Endodermal cell (in vitro differentiated cells): ENCODE measurements at places on chromosomes 4 and X.

DNA sequence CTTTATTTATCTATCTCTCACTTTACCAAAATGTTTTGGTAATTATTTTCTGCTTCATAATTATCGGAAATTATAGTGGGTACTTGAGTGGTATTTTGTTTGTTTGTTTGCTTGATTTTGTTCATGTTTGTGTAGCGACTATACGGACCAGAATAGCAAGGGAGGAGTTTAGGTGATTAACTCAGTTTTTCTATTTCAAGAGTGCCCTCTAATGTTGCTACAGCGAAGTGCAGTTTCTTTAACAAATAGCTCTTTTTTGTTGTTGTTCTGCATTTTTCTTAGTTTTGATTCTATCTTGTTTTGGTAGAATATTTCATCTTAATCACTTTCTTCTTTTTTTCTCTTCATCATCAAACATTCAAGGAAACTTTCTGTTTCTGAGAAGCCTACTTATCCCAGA is 40.8 kb upstream of the QRFPR start:
- DNase-seq: no peak
- no peak overlapping the region for H3K4me3 ChIP-seq
- H3K27ac ChIP-seq: no peak overlapping the region
- no peaks in the 10 kb centered on the region for H3K4me1 ChIP-seq
- H3K36me3 ChIP-seq: no peaks in the 10 kb centered on the region

GRCh38 chrX:106928227-106928626 is 8.0 kb downstream of the CLDN2 start:
- H3K27ac ChIP-seq: no peak overlapping the region
- no peak overlapping the region for H3K4me3 ChIP-seq
- no peak for DNase-seq
- H3K27me3 ChIP-seq: no peaks in the 10 kb centered on the region
- H3K36me3 ChIP-seq: no peaks in the 10 kb centered on the region
- H3K4me1 ChIP-seq: peaks cover 4% of the 10 kb centered on the region

GRCh38 chrX:11380187-11380844 is 87.1 kb downstream of the AMELX start:
- H3K4me3 ChIP-seq: no peak overlapping the region
- H3K27ac ChIP-seq: no peak overlapping the region
- no peaks in the 10 kb centered on the region for H3K36me3 ChIP-seq
- H3K27me3 ChIP-seq: no peaks in the 10 kb centered on the region
- no peaks in the 10 kb centered on the region for H3K4me1 ChIP-seq

- H3K4me3 ChIP-seq: no peak overlapping the region
- no peaks in the 10 kb centered on the region for H3K4me1 ChIP-seq
- no peak for DNase-seq
- no peaks in the 10 kb centered on the region for H3K36me3 ChIP-seq
- no peak overlapping the region for H3K27ac ChIP-seq
These were observed 31.5 kb downstream of the WWC2 start for GRCh38 chr4:183130328-183131155.

GRCh38 chr4:41122775-41123174 is 91.6 kb downstream of the APBB2 start:
- no peaks in the 10 kb centered on the region for H3K27me3 ChIP-seq
- H3K4me1 ChIP-seq: peaks cover 3% of the 10 kb centered on the region
- H3K4me3 ChIP-seq: no peak overlapping the region
- H3K36me3 ChIP-seq: no peaks in the 10 kb centered on the region
- no peak overlapping the region for H3K27ac ChIP-seq

DNA sequence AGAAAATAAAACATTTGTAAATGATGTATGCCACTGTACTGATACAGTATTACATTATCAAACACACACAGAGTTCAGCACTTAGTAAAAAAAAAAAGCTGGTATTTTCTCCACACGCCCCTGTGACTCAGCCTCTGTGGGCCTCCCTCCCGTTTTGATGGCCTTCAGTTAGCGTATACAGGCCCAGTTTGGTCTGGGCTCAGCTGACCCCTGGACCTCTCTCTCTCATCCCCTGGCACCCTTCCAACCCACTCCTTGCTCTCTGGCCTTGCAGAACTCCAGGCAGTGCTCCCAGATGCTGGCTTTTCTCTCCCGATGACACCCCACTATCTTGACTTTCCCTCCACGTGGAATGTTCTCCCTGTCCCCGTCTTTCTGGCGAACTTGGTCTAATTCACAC is 89.0 kb upstream of the LIMCH1 start:
- H3K27ac ChIP-seq: no peak overlapping the region
- DNase-seq: no peak
- peaks cover 2% of the 10 kb centered on the region for H3K4me1 ChIP-seq
- no peaks in the 10 kb centered on the region for H3K27me3 ChIP-seq
- no peak overlapping the region for H3K4me3 ChIP-seq

DNA sequence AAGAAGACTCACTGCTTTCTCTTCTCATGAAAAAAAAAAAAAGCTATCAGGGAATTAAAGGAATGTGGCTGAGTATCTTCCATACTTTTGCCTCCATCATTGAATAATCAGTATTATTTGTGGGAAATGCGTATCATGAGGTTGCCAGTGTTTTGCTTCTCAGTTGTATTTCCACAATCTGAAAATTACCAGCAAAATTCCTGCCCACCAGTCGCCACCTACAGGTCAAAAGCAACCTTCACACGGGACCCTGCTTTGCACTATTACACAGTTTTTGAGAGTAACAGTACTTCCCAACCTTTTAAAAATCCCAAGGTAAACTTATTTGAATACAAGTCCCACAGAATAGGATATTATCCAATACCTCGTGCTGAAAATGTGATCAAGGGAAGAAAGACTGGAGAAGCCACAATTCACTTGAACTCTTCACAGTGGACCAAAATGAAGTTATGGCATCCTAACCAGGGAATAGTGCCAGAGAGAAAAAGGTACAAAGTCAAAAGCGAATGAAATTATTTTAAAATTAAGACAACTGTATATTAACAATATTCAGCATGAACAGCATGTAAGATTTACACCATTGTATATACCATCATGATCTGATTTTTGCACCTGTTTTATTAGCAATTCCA is 30.4 kb downstream of the PGRMC1 start:
- no peak overlapping the region for H3K4me3 ChIP-seq
- DNase-seq: peak; percentile 51
- peaks cover 3% of the 10 kb centered on the region for H3K4me1 ChIP-seq
- no peaks in the 10 kb centered on the region for H3K27me3 ChIP-seq
- H3K27ac ChIP-seq: no peak overlapping the region

DNA sequence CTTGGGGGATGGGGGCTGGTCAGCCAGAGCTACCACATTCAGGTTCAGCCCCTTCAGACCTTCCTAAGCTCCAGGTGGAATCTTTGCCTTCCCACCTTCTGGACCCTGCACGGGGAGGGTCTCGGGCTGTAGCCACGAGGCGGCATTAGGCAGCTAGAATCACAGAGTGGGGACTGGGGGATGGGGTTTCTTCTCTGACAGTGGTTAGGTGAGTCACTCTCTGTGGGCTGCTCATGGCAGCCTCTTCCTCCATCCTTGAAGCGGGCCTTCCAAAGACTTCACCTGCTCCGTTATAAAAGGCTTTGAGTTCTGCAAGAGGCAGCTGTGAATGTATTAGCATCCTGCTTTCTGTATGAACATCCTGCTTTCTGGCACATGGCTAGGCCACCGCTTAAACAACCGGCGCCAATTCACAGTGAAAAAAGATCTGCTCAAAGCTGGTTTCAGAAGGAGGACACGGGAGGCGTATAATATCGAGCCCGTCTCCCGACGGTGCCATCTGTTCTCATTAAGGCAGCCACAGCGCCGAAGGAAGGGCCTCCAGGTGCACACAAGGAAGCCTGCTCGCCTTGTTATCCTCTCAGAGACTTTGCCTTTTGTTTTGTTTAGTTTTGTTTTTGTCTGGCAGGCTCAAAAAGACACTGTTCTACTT is 74.3 kb upstream of the IGFBP7 start:
- peaks cover 57% of the 10 kb centered on the region for H3K27me3 ChIP-seq
- H3K36me3 ChIP-seq: no peaks in the 10 kb centered on the region
- peaks cover 4% of the 10 kb centered on the region for H3K4me1 ChIP-seq
- H3K27ac ChIP-seq: no peak overlapping the region

DNA sequence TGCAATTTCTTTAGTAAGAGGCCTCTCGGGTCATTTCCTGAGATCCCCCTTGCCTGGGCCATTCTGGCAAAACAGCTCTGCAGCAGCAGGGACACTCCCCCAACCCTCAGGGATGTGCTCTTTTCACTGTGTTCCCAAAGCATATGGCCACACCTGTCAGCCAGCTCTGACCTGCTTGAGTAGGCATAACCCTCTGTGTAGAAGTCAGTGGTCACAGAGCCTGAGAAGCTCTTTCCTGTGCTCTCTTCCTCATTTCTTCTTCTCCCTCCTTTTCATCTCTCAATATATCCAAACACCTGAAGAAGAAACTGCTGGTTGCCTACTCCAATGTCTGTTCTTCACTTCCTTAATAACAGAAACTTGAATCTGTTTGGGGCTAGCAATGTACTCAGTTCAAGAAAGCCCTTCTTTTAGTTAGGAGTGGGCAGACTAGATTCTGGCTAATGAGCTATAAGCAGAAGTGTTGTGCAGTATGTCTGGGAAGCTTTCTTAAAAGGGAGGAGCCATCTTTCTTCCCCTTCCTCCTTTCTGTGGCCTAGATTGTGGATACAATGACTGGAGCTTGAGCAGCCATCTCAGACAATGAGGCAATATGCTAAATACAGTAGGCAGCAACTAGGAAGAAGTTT is 73.3 kb downstream of the PRPS1 start:
- H3K27me3 ChIP-seq: no peaks in the 10 kb centered on the region
- no peaks in the 10 kb centered on the region for H3K4me1 ChIP-seq
- DNase-seq: peak; percentile 59
- no peaks in the 10 kb centered on the region for H3K36me3 ChIP-seq
- H3K4me3 ChIP-seq: no peak overlapping the region
- no peak overlapping the region for H3K27ac ChIP-seq

DNA sequence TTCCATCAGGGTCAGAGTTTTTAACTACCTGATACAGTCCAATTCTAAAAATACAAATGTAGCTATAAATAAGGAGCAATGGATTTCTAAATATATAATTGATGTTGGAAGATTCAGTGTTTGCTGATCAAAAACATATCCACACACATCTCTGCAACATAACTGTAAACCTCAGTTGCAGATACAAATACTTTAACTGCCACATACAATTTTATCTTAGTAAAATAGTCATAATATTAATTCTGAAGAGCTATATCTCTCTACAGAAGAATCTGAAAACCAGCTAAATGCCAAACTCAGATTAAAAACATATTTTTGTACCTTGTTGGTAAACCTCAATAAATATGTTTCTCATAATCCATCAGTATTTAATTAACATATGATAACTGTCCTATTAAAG is 674.3 kb upstream of the INTU start:
- no peak overlapping the region for H3K27ac ChIP-seq
- H3K27me3 ChIP-seq: no peaks in the 10 kb centered on the region
- no peaks in the 10 kb centered on the region for H3K4me1 ChIP-seq

DNA sequence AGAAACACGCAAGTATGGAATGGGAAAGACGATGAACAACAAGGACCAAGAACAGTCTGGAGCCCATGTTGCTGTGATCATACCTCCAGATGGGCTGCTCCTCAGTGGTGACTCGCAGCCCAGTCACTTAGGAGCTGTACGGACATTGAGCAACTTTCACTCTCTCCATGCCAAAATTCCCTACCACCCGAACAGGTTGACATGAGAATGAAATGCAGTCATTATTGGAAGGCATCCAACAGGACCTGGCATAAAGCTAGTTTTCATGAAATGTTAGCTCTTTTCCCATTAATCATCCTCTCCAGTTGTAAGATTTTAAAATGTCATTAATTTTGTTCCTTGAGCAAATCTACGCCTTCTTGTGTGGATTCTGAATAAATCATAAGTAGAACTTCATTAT is 82.7 kb upstream of the GPM6B start:
- no peak for DNase-seq
- no peak overlapping the region for H3K27ac ChIP-seq
- H3K4me1 ChIP-seq: no peaks in the 10 kb centered on the region
- no peaks in the 10 kb centered on the region for H3K27me3 ChIP-seq
- H3K4me3 ChIP-seq: no peak overlapping the region
- peaks cover 3% of the 10 kb centered on the region for H3K36me3 ChIP-seq

DNA sequence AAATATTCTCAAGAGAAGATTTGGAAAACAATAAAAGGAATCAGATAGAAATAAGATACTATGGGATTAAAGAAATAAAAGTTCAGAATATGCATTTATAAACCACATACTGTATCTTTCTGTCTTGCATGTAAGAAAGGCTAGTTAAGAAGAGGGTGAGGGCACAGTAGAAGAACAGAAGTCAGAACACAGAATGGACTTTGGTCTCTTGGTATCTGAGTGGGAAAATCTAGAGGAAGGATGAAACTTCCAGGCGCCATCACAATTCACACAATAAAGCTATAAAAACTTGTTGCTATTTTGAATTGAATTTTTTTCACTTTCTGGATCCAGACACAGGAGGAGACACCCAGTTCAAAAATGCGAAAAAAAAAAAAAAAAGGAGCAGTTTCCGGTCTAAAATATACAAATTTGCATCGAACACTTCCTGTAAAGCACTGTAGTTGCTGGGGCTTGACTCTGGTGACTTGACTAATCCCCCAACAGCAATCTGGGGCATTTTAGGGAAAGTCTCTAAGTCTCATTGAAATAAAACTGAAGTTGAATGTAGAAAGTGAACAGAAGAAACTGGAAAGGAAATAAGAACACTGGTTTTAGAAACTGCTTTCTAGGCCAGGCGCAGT is 8.1 kb upstream of the NAAA start:
- no peaks in the 10 kb centered on the region for H3K4me1 ChIP-seq
- no peak for DNase-seq
- no peak overlapping the region for H3K27ac ChIP-seq
- H3K4me3 ChIP-seq: no peak overlapping the region
- H3K36me3 ChIP-seq: peaks cover 87% of the 10 kb centered on the region
- H3K27me3 ChIP-seq: no peaks in the 10 kb centered on the region

DNA sequence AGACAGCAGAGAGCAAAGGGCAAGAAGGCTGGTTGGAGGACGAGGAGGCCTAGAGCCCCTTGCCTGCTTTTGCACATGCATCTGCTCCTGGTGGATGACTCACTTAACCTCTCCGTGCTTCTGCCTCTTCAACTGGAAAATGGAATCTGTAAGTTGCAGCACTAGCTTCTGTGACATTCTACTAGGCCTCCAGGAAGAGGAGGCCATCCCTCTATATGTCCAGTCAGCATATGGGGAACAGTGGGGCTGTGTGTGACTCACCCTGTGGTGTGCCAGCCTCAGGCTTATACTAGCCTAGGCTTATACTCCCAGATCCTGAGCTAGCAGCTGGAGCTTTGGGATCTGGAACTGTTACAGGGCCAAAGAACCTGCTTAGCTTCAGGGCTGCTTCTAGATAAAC is 36.0 kb downstream of the RTL9 start:
- DNase-seq: no peak
- no peaks in the 10 kb centered on the region for H3K36me3 ChIP-seq
